Activated naive CD4-positive, alpha-beta T cell treated with anti-CD3 and anti-CD28 coated beads, Interleukin-2, amount 10 ng/mL, durations not matched to agents 7 days and 5 days (primary cell): ENCODE measurements at places on chromosomes 13 and 19.

GRCh38 chr19:6161271-6161850, 25.9 kb downstream of the ACSBG2 start:
- peaks cover 16% of the 10 kb centered on the region for H3K4me1 ChIP-seq
- peaks cover 6% of the 10 kb centered on the region for H3K36me3 ChIP-seq
- H3K27me3 ChIP-seq = peaks cover 24% of the 10 kb centered on the region
- no peak overlapping the region for H3K4me3 ChIP-seq
- peak overlapping the region; percentile 83 for H3K27ac ChIP-seq

- no peak for DNase-seq
- H3K4me1 ChIP-seq = no peaks in the 10 kb centered on the region
- no peak overlapping the region for H3K27ac ChIP-seq
- no peak overlapping the region for H3K4me3 ChIP-seq
- no peaks in the 10 kb centered on the region for H3K27me3 ChIP-seq
These were observed 304.0 kb downstream of the SPRY2 start for GRCh38 chr13:80036845-80037504.

- no peak overlapping the region for H3K27ac ChIP-seq
- no peaks in the 10 kb centered on the region for H3K4me1 ChIP-seq
- DNase-seq = no peak
- H3K27me3 ChIP-seq = no peaks in the 10 kb centered on the region
These were observed 537.3 kb downstream of the SUCLA2 start for GRCh38 chr13:47463726-47464125.

- no peak for DNase-seq
- no peak overlapping the region for H3K27ac ChIP-seq
- H3K27me3 ChIP-seq = no peaks in the 10 kb centered on the region
- no peaks in the 10 kb centered on the region for H3K4me1 ChIP-seq
- no peaks in the 10 kb centered on the region for H3K36me3 ChIP-seq
These were observed 15.3 kb downstream of the FPR3 start for GRCh38 chr19:51810223-51810622.

DNA sequence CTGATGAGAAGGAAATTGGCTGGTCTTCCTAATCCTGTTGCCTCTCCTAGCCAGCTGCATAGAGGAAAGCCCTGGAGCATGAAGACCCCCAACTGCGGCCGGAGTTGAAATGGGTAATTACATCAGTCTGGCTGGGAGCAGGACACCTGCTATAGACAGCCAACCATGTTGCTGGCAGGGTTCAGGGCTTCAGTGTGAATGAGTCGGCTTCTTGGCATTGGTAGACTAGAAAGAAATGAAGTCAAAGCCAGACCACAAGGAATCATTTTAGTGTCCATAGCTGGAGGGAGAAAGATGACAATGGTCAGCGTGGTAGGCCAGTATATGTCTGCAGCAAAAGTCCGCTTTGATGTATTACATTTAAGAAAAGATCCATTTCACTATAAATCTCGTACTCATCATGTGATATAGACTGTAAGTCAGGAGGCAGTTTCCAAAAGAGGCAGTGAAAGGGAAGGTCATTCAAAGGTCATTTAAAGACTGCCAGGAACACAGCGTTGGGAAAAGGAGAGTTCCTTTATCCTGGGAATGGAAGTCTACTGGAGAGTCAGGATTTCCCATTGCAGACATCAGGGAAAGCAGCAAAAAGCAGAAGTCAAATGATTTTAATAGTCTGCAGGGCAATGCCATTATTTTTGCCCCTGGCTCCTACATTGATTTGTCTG, 262.7 kb downstream of the DNAJC15 start:
- no peak overlapping the region for H3K4me3 ChIP-seq
- no peaks in the 10 kb centered on the region for H3K36me3 ChIP-seq
- H3K4me1 ChIP-seq = no peaks in the 10 kb centered on the region
- no peak overlapping the region for H3K27ac ChIP-seq
- H3K27me3 ChIP-seq = no peaks in the 10 kb centered on the region

DNA sequence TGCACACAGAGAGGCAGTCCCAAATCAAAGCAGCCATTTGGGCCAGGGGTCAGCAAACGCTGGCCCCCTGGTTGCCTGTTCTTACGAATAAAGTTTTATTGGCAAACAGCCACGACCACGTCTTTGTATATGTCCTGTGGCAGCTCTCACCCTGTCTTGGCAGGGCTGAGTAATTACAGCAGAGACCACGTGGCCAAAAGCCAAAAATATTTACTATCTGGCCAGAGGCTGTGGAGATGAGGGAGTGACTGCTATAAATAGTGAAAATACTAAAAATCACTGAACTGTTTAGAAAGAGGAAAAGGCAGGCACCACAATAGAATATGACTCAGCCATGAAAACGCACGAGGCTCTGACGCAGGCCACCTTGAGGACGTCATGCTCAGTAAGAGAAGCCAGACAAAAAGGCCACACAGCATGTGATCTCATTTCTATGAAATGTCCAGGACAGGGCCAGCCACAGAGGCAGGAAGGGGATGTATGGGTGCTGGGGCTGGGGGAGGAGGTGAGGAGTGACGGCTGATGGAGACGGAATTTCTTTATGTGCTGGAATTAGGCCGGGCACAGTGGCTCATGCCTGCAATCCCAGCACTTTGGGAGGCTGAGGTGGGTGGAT, 29.4 kb downstream of the SMIM24 start:
- no peak overlapping the region for H3K4me3 ChIP-seq
- no peaks in the 10 kb centered on the region for H3K4me1 ChIP-seq
- H3K27me3 ChIP-seq = no peaks in the 10 kb centered on the region
- no peak for DNase-seq
- H3K27ac ChIP-seq = no peak overlapping the region

DNA sequence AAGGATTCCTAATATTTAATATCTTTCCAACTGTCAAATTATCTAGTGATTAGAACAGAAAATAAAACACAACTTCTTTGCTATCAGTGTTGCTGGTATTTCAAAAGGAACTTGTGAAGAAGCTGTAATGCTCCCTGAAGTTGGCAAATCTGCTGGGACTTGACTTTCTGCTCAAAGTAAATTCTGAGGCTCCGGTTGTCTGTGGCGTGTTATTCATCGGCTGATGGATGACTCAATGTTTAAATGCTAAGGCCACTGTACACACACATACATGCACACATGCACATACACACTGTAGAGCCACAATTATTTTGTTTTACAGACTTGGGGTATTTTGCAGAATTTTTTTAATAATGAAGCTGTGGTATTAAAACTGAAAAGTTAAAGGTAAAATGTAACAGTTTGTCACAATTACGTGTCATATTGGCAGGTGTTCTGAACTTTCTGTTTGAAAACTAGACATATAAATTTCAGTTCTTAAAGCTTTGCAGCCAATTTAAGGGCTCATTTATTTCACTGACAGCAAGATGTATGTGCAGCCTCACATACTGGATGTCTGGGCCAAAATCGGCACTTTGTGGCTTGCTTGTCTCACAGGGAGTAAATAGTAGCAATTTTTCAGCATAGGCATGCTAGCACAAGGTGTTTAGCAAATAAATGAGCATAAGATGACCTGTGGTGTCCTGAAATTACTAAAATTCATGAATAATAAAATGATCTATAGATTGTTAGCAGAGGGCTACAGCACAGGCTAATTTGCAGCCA, 1691.7 kb upstream of the PCDH20 start:
- H3K27ac ChIP-seq = no peak overlapping the region
- H3K4me1 ChIP-seq = no peaks in the 10 kb centered on the region
- H3K36me3 ChIP-seq = no peaks in the 10 kb centered on the region
- H3K4me3 ChIP-seq = no peak overlapping the region
- H3K27me3 ChIP-seq = no peaks in the 10 kb centered on the region
- no peak for DNase-seq

DNA sequence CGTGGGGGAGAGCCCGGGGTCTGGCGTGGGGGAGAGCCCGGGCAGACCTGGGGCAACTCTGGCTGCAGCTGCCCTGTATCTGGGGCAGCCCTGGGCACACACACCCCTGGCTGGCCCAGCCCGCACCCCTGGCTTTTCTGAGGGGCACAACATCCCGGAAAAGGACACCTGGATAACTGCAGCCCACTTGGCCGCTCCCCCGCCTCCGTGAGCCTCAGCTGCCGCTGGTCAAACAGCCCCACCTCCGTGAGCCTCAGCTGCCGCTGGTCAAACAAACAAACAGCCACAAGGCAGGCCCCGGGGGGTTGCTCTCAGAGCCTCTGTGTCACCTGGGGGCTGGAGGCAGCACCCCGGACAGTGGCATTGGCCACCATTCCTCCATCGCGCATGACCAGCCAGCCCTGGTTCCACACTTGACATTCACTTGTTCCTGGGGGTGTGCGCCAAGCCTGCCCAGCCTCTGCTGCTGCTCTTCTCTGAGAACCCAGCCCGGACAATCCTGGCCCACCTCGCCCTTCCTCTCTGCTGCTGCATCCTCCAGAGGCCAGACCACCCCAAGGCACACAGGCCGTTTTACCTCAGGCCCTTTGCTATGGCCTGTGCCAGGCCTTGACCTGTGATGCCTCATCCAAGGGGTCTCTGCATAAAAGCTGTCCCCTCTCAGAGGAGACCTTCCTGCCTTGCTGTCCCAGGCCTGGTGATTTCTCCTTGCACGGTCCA, 19.9 kb downstream of the CEBPG start:
- H3K36me3 ChIP-seq = no peaks in the 10 kb centered on the region
- H3K27me3 ChIP-seq = no peaks in the 10 kb centered on the region
- no peak overlapping the region for H3K27ac ChIP-seq
- H3K4me1 ChIP-seq = no peaks in the 10 kb centered on the region
- DNase-seq = no peak
